ENCODE measurements at places on chromosomes 4 and X.

- H3K4me3 ChIP-seq = no peak overlapping the region
- H3K27ac ChIP-seq = no peak overlapping the region
- H3K27me3 ChIP-seq = no peaks in the 10 kb centered on the region
- peaks cover 3% of the 10 kb centered on the region for H3K36me3 ChIP-seq
- H3K4me1 ChIP-seq = peaks cover 6% of the 10 kb centered on the region
These were observed 11.5 kb downstream of the MOSPD2 start for GRCh38 chrX:14884714-14885113.

DNA sequence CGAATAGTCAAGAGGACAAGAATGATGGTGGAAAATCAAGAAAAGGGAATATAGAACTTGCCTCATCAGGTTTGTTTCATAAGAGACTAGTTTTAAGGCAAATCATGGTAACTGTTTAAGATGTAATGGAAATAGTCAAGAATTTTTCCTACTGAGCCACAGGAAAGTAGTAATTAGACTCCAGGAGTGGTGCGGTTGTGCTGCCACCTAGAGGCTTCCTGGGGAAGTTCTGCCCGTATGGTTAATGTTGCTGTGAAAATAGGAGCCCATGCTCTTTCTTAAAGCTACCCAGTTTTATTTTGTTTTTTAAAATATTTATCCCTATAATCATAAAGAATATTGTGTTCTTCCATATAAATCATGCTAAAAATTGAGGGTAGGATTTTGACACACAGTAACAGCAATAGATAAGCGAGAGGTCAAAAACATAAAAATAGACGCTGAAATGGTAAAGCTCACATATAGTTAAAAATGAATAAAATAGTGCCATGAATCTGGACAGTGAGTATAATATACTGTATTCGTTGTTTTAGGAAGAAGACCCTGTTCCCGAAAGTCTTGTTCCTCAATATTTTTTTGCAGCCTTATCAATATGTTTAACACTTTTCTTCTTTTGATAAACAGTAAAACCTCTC lies 87.0 kb downstream of the PHOX2B start:
- H3K4me1 ChIP-seq = no peaks in the 10 kb centered on the region
- H3K27ac ChIP-seq = no peak overlapping the region
- no peak for DNase-seq
- H3K36me3 ChIP-seq = no peaks in the 10 kb centered on the region
- H3K27me3 ChIP-seq = no peaks in the 10 kb centered on the region

GRCh38 chrX:150028692-150029091 lies 90.4 kb upstream of the EOLA2 start:
- H3K27ac ChIP-seq = peak overlapping the region; percentile 36
- no peak for DNase-seq
- H3K4me1 ChIP-seq = peaks cover 8% of the 10 kb centered on the region
- peaks cover 6% of the 10 kb centered on the region for H3K36me3 ChIP-seq
- H3K4me3 ChIP-seq = peak overlapping the region; percentile 54

DNA sequence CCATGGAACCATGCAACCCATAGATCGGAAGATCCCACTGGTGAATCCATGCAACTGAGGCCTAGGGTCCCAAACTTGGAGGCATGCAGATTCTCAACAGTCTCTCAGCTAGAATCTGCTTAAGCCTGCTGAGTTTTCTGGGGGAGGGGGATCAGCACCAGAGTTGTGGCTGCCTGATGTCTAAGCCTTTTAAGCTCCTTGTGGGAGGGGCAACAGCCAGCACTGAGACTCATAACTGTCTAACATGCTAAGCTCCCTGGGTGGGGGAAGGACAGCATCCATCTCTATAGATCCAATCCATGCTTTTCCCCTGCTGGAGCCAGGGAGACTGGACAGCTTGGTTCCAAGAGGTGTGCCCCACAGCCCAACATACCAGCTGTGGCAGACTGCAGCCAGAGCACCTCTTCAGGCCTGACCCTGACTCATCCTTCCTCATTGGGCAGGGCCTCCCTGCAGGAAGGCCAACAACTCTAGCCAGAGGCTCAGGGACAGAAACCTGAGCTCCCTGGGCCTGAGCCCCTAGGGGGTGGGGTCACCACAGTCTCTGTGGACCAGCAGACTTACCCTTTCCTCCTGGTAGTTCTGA lies 300.1 kb upstream of the SLC7A11 start:
- DNase-seq = no peak
- H3K4me3 ChIP-seq = no peak overlapping the region
- no peak overlapping the region for H3K27ac ChIP-seq
- H3K27me3 ChIP-seq = no peaks in the 10 kb centered on the region
- no peaks in the 10 kb centered on the region for H3K4me1 ChIP-seq

- H3K36me3 ChIP-seq = no peaks in the 10 kb centered on the region
- no peak overlapping the region for H3K27ac ChIP-seq
- H3K4me3 ChIP-seq = no peak overlapping the region
These were observed 116.8 kb upstream of the NUDT10 start for GRCh38 chrX:51215856-51216255.

- no peak overlapping the region for H3K4me3 ChIP-seq
- no peak overlapping the region for H3K27ac ChIP-seq
- no peaks in the 10 kb centered on the region for H3K36me3 ChIP-seq
- H3K27me3 ChIP-seq = peaks cover 6% of the 10 kb centered on the region
- DNase-seq = no peak
These were observed 42.6 kb downstream of the LNX1 start for GRCh38 chr4:53548662-53549061.

GRCh38 chr4:183186813-183187212 lies 87.8 kb downstream of the WWC2 start:
- H3K36me3 ChIP-seq = no peaks in the 10 kb centered on the region
- H3K4me3 ChIP-seq = no peak overlapping the region
- H3K27me3 ChIP-seq = peaks cover 58% of the 10 kb centered on the region
- H3K27ac ChIP-seq = no peak overlapping the region
